Panc1 (cell line): ENCODE measurements at places on chromosomes 13 and 19.

DNA sequence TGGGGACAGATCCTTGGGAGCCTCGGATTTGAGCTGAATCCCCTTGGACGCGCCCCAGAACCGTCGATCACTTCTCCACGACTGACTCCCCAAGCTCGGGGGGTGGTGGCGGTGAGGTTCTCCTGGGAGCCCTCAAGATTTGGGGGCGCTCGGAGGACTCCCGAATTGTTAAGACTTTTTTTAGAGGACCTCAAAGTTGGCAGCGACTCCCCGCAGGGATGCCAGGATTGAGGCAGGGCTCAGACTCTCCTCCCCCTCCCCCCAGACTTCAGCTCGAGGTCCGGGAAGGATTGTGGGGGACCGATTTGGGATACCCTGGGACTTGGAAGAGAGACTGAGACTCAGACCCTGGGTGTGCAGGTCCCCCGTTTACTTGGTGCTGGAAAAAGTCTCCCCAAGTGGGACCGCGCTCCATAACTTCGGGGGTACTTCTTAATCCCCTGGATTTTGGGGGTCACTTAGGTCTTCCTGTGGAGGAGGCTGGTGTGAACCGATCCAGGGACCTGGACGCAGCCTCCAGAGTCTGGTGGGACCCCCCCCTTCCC lies 665 bp downstream of the VASP start:
- H3K4me1 ChIP-seq: peaks cover 12% of the 10 kb centered on the region
- H3K27ac ChIP-seq: peak overlapping the region; percentile 90
- no peaks in the 10 kb centered on the region for H3K27me3 ChIP-seq
- DNase-seq: no peak

GRCh38 chr19:13195678-13196077 lies 45.5 kb downstream of the IER2 start:
- no peak overlapping the region for H3K4me3 ChIP-seq
- DNase-seq: no peak
- no peaks in the 10 kb centered on the region for H3K36me3 ChIP-seq

DNA sequence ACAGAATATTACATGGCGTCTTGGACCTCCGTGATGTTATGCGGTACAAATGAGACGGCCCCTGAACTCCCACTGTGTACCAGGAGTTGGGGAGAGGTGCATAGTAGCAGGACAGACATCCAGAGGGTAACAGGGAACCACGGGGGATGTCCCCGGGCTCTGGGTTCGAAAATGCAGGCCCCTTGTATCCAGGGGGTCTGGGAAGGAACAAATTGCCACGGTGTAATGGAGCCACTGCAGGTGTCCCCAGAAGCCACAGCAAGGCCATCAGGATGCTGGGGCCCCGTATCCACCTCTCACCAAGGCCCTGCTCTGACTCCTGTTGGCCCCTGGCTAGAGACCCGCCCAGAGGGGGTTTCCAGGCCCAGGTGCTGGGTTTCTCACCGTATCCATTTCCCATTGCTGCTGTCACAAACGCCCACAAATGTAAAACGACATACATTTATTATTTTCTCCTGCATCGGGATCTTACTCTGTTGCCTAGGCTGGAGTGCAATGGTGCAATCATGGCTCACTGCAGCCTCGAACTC lies 77.8 kb downstream of the INSR start:
- H3K4me3 ChIP-seq: no peak overlapping the region
- H3K27me3 ChIP-seq: no peaks in the 10 kb centered on the region
- no peaks in the 10 kb centered on the region for H3K36me3 ChIP-seq
- no peaks in the 10 kb centered on the region for H3K4me1 ChIP-seq

GRCh38 chr13:29254626-29255370 lies 340.7 kb downstream of the SLC7A1 start:
- DNase-seq: no peak
- no peaks in the 10 kb centered on the region; the same call in 1 of the 2 replicates for H3K27me3 ChIP-seq
- H3K36me3 ChIP-seq: no peaks in the 10 kb centered on the region
- no peaks in the 10 kb centered on the region for H3K4me1 ChIP-seq
- H3K4me3 ChIP-seq: no peak overlapping the region

DNA sequence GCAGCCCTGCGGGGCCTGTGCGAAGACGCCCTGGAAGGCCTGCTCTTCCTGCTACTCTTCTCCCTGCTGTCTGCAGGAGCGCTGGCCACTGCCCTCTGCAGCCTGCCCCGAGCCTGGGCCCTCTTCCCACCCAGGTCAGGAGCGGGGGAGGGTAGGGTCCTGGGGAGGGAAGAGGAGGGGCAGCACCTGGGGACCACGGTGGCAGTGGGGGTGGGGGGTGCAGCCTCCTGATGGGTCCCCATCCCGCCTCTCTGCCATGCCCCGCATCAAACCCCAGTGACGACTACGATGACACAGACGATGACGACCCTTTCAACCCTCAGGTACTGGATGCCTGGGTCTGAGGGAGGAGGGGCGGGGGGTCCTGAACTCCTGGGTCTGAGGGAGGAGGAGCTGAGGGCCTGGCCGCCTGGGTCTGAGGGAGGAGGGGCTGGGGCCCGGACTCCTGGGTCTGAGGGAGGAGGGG lies 13.4 kb upstream of the LENG8 start:
- no peak overlapping the region for H3K27ac ChIP-seq
- no peaks in the 10 kb centered on the region for H3K36me3 ChIP-seq
- H3K27me3 ChIP-seq: no peaks in the 10 kb centered on the region

DNA sequence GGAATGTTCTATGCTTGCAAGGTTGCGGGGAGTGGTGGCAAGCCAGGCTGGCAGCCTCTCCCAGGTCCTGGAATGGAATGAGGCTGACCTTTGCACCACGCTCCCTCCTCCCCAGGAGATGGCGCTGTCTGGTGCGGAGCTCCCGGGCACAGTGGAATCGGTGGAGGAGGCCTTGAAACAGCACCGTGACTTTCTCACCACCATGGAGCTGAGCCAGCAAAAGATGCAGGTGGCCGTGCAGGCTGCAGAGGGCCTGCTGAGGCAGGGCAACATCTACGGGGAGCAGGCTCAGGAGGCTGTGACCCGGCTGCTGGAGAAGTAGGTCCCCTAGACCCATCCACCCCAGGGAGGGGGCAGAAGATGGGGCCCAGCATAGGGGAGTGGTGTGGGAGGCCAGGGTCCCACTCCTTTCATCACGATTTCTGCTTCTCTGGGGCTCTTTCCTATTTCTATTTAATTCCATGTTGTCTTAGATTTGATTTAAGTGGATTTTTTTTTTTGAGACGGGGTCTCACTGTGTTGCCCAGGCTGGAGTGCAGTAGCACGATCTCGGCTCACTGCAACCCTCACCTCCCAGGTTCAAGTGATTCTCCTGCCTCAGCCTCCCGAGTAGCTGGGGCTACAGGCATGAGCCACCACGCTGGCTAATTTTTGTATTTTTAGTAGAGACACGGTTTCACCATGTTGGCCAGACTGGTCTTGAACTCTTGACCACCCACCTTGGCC lies 53.2 kb upstream of the SHKBP1 start:
- H3K4me3 ChIP-seq: no peak overlapping the region
- H3K27ac ChIP-seq: no peak overlapping the region
- no peaks in the 10 kb centered on the region for H3K27me3 ChIP-seq
- 0 out of 2 replicates have a peak, but pooled peaks cover 4% of the 10 kb centered on the region for H3K4me1 ChIP-seq

DNA sequence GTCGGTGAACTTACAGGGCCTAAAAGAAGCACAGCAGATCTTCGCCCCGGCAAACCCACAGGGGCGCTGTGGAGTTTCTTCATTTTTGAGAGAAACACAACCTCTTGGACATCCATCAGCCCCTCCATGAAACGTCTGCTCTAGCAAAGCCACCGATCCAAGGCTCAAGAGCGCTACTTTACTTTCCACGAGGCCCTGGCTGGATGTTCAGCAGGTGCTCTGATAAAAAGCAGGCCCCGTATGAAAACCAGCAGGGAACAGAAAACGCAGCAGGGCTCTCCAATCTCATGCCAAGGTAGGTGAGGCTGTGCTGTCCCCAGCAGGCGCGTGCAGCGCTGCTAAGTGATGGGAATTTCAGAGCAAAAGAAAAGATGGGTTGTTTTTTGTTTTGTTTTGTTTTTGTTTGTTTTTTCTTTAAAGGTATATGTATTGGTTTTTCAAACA lies 86.7 kb downstream of the IRS2 start:
- no peak for DNase-seq
- H3K36me3 ChIP-seq: no peaks in the 10 kb centered on the region
- no peak overlapping the region for H3K27ac ChIP-seq

DNA sequence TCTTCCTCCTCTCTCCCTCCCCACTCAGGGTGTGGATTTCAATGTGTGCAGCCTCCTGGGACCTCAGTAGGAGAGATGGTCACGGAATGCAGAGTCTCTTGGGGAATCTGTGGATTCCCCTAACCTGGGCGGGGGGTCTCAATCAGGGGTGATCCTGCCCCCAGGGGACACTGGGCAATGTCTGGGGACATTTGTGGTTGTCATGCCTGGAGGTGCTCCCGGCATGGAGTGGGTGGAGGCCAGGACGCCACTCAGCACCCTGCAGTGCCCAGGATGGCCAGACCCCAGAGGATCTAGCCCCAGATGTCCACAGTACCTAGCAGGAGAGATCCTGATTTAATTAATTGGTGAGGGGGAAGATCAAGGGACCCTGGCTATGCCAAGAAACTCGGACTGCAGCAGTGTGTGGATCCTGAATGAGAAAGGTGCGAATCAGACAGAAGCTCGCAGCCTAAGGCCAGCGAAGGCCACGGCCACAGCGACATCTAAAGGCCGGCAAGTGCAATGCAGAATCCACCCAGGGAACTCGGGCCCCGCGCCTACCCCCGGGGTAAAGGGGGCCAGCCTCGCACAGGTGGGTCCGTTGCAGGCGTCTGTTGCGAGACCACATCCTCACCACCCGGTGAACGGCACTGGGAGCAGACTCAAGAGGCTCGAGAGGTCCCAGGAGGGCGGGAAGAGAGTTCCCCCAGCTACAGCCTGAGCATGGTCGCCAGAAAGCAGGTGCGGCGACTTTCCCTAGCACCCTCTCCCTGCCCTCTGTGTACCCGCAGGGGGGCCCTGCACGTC lies 88.8 kb downstream of the GNG7 start:
- peaks cover 19% of the 10 kb centered on the region for H3K4me1 ChIP-seq
- H3K27me3 ChIP-seq: no peaks in the 10 kb centered on the region
- H3K27ac ChIP-seq: peak overlapping the region; percentile 73; the same call in 1 of the 2 replicates
- no peak for DNase-seq
- no peak overlapping the region for H3K4me3 ChIP-seq
